ENCODE measurements at places on chromosomes 7 and 10.

GRCh38 chr7:108456845-108457540, 757 bp upstream of the NRCAM start:
- DNase-seq, result no peak

- no peak for DNase-seq
Measured at GRCh38 chr10:28425422-28425821, 107.5 kb upstream of the WAC start.

- no peak for DNase-seq
Measured at GRCh38 chr10:72081210-72081609, 7.1 kb downstream of the SPOCK2 start.

DNA sequence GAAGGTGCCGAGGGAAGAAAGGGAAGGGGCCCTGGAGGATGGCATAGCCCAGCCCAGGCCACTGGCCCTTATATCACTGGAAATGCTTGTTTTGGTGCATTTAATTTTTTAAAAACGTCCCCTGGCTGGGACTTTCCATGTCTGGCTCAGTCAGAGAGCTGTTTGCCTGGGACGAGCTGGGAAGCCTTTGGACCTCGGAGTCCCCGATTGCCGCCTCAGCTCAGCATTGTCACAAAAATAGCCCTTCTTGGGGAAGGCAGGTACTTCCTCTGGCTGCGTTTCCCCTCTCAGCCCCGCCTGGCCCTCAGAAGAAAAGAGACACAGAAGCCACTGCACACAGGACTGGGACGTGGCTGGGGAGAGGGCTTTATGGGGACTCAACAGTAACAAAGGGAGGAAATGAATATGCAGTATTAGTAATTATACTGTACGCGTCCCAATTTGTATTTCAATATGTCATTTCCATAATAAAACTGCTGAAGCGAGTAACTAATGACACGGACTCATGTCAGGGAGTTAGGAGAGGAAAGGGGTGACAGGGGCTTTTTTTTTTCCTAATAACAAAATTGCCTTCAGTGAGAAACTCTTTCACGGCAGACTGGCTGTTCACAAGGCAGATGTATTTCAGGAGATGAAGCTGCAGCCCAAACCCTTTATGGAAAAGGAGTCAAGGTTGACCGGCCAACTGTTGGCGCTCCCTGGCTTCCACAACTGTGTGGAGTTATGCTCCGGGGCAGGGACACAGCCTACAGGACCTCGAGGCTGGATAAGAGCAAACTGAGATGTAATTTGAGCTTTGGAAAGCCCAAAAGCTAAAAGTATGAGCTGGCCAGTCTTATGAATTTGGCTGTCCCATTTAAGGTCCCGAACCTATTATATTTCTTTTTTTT, 31.0 kb upstream of the MXI1 start:
- DNase-seq, result no peak

- no peak for DNase-seq
Measured at GRCh38 chr10:49596493-49596809, 13.7 kb upstream of the SLC18A3 start.

- DNase-seq, result no peak
Measured at GRCh38 chr10:78004215-78005026, 24.9 kb downstream of the POLR3A start.

Data from activated CD4-positive, CD25-positive, alpha-beta regulatory T cell (primary cell).